ENCODE measurements at places on chromosomes 2 and 18.

GRCh38 chr2:59665021-59665420, 888.4 kb downstream of the BCL11A start:
- no peak for DNase-seq

- DNase-seq = no peak
Measured at GRCh38 chr2:21599417-21599816, 475.6 kb downstream of the TDRD15 start.

GRCh38 chr2:191056228-191056627, 42.3 kb upstream of the STAT1 start:
- DNase-seq = no peak

DNA sequence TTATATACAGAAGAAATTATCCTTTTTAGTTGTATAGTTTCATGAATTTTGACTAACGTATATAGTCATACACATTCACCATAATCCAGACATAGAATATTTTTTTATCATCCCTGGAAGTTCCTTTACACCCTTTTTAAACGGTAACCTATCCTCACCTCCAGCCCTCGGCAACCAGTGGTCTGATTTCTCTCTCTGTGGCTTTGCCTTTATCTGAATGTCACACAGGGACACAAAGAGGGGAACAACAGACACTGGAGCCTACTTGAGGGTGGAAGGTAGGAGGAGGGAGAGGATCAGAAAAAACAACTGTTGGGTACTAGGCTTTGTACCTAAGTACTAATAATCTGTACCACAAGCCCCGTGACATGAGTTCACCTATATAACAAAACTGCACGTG, 191.9 kb downstream of the MC4R start:
- no peak for DNase-seq

- DNase-seq = no peak
Measured at GRCh38 chr18:22170421-22171257, 1.2 kb downstream of the GATA6 start.

GRCh38 chr18:32871786-32872185, 99.0 kb upstream of the KLHL14 start:
- DNase-seq = no peak

GRCh38 chr2:189287982-189288521, 108.5 kb upstream of the COL5A2 start:
- no peak for DNase-seq

GRCh38 chr2:75892490-75892889, 181.8 kb upstream of the GCFC2 start:
- DNase-seq = no peak

- no peak for DNase-seq
Measured at GRCh38 chr2:149075105-149075504, 36.6 kb downstream of the LYPD6B start.

DNA sequence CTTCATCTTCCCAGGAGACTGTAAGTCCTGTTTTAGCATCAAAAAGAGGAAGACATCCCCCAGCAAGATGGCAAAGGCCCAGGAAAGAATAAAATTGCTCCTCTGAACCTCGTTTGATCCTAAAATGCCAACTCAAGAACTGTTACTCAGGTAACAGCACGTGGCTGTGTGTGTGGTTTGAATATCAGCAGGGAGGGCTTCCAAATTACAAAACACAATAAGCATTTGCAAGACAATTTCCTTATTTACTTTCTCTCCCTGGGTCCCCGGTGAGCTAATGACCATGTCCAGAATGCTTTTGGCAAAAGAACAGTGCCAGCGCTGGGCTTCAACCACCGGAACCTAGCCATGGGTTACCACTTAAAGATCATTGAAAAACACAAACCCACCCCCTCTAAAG, 163.6 kb downstream of the C1D start:
- DNase-seq = no peak

DNA sequence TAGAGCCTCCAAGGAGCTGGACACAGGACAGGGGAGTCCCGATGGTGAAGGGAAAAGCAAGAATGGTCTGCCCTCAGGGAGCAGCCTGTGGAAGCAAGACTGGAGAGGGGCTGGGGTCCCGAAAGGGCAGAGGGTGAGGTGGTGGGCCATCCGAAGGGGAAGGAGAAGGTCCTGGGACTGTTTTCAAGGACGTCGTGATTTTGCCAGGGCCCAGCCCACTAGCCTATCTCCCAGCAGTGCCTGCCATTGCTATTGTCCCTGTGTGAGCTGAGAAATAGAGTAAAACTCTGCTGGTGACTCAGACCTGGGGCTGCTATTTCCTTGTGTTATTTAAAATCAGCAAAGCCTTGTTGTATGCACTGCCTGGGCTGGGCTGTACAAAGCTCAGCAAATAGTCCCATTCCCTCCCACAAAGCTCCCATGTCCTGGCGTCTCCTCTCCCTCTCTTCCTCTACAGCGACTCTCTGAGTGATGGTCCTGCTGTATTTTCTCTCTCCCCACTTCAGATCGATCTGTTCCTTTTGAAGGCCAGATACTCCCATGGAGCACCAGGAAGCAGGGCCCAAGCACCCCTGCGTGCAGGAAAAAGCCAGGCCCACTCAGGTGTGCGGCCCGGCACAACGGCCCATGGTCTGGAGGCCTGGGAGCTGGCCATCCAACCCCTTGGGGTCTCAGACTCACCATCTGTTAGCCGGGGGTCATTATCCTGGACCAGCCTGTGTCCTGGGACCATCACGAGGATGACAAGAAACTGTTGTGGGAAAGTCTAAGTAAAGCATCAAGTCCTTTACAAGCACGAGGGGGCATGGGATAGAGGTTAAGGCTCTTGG, 65.0 kb upstream of the OTOF start:
- DNase-seq = no peak

DNA sequence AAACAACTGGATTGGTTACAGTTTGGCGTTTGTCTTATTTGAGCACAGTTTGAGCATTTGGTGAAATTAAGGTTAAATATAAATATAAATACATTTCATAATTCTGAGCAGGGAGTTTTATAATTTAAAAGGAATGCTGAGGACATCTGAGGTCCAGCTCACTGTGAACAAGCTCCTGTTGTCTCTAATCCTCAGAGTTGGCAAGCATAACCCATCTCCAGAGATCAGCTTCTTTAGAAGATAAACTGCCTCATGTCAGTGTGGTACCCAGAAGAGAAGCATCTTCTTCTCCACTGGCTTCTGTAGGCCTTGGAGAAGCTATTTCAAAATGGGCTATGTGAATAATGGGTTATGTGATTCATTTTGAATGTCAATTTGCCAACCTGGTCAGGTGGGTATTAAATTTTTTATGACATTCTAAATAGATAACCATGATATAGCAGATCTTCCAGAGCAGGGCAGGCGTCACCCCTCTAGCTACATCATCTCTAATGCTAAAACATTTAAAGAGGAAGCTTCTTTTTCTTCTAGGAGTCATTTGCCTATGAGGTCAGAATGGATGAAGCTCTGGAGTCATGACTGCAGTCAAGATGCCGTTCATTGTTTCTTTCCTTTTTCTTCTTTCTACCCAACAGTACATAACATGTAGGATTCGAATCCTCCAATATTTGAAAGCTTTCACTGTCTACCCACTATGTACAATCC, 324.0 kb downstream of the RNF144A start:
- no peak for DNase-seq

DNA sequence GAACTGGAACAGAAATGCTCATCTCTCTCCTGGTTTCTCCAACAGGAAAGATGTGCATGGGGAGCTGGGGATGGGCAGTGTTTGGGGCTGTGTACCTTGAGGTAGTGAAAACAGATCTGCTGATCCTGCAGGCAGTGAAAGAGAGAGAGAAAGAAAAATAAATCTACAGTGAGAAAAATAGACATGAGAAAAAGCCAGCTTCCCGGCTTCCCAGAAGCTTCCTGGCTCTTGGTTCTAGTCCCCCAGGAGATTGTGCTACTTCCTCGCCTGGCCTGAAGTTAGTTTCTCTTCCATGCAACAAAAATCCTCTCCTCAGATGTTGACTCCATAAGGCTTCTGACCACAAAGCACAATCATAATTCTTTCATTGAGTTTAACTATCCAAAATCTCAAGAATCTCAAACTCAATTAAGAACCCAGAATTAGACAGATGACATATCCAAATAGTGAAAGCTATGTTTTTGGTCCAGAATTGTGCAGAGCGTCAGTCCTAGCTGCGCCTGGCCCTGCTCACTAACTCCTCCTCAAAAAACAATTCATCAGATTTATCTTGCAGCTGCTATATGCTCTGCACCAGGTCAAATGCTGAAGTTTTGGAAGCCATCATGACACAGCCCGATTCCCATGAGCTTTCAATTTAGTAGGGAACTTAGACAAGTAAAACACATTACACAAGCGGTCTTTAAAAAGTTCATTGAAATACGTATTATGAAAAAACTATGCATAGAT, 20.1 kb upstream of the NAB1 start:
- no peak for DNase-seq

- DNase-seq = no peak
Measured at GRCh38 chr2:152546230-152546837, 170.9 kb downstream of the PRPF40A start.

DNA sequence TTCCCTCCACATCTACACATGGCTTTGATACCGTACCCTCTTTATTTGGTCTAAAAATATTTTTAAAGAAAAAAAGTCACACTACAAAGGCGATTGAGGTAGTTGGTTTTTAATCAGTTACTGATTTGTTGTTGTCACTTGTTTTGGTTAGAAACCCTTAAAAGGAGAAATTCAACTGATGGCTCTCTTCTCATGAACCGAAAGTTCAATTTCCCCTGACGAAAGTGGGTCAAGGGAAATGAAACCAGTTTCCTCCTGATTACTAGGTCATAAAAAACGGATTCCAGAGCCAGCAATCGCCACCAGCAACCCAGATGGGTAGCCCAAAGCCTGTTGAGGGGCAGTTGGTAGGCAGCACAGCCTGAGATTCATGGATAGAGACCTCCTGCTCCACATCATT, 63.2 kb downstream of the DLGAP1 start:
- no peak for DNase-seq

- DNase-seq = no peak
Measured at GRCh38 chr2:155350783-155351580, 652.5 kb downstream of the KCNJ3 start.

- DNase-seq = no peak
Measured at GRCh38 chr2:192195548-192196418, 1.1 kb upstream of the TMEFF2 start.

DNA sequence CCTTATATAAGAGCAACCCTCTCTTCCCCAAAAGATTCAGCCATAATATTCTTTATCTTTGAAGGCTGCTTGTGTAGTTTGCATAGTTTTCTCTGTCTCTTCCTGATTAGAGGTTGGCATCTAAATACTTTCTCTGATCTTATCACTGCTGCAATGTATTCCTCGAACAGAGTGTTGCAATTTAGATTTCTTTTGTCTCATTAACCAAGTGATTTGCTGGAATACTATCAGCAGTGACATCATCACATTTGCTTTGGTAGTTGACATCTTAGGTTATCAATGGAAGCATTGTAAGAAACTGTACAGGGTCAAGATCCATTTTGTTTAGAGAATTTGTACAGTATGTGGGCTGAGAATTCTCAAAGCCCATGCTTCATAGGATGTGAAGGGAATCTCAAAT, 72.0 kb upstream of the NEUROD1 start:
- DNase-seq = no peak

DNA sequence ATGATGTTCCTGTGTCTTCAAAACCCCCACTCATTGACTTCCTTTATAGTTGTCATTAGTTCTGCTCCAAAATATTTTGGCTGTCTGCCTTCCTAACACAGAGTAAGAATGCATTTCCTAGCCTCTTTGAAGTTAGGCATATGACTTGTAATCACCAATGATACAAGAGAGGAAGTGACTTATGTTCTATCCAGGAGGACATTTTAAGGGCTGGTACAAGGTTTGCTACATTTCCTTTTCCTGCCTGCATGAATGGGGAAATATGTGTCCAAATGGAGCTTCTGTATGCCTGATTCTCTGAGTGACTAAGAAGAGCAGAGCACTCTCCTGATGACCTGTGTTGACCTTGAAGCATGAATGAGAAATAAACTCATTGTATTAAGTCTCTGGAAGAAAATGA, 115.1 kb downstream of the PLCL1 start:
- DNase-seq = no peak

DNA sequence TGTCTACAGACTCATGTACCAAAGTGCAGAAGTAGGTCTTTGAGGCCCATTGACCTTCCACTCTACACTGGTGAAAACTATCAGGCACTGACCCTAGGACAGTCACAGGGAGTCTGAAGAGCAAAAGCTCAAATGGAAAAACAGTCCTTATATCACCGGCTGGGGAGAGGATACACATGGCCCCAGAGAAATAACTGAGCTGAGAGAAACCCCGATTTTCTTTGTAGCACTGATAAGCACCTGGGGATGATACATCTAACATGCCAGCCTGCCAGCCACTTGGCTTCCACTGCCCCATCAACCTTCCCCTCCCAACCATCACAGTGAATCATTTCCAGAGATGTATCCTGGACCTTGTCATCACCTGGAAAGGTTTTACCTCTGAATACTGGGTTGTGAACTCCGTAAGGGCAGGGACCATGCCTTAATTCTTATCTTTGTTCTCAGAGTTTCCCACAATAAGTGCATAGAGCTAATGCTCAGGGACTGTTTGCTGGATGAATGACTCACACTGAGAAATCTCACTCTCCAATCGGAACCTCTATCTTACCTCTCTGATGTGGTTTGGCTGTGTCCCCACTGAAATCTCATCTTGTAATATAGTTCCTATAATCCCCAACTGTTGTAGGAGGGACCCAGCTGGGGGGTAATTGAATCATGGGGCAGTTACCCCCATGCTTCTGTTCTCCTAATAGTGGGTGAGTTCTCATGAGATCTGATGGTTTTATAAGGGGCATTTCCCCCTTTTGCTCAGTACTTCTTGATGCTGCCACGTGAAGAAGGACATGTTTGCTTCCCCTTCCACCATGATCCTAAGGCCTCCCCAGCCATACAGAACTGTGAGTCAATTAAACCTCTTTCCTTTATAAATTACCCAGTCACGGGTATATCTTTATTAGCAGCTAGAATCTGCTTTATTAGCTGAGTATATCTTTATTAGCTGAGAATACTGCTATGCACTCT, 37.1 kb downstream of the EVA1A start:
- no peak for DNase-seq

DNA sequence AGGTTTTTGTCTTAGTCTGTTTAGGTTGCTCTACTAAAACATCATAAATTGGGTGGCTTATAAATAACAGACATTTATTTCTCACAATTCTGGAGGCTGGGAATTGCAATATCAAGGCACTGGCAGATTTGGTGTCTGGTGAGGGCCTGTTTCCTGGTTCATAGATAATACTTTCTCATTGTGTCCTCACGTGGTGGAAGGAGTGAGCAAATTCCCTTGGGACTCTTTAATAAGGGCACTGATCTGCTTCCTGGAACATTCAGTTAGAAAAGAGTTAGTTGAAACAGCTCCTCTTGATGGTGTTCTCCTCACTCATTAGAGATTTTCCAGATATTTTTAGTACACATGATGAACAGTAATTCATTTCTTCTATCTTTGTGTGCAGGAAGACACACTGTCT, 22.3 kb downstream of the COL4A3 start:
- DNase-seq = no peak

DNA sequence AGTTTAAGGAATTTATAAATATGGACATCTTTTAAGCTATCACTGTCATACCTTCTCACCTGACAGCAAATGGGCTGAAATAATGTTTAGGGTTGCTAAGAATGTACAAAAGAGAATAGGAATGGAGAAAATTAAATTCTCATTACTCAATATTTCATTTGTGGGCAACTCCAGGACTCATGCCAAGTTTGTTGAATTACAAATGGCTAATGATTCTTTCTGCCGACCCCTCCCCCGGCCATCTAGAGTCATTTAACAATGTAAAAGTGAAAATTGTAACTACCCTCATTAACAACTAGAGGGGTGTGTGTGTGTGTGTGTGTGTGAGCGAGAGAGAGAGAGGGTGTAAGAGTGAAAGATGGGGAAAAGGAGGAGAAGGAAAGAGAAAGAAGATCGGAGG, 708.5 kb upstream of the FAM98A start:
- no peak for DNase-seq

Measured in stimulated activated CD8-positive, alpha-beta memory T cell treated with anti-CD3 and anti-CD28 coated beads, Interleukin-15, amount 100 ng/mL, for 24 hours (primary cell).